ENCODE measurements at places on chromosomes 12 and 14. TPM values are rescaled to one million over a fixed set of nuclear protein-coding genes. Genes with fewer than 3 reads are reported as not detected.

Gene TSHR
- 1.7 TPM for total RNA-seq

Gene DYRK4
- total RNA-seq: 15.3 TPM

Gene R3HDM2
- total RNA-seq: 48.4 TPM

Gene OAS2
- 14.7 TPM for total RNA-seq

Gene DBX2
- total RNA-seq: not detected

Gene MMP14
- 284 TPM for total RNA-seq

Gene CEP290
- 16.8 TPM for total RNA-seq

Gene APOF
- total RNA-seq: not detected

Gene GRIP1
- total RNA-seq: not detected

Gene FOXG1
- total RNA-seq: not detected

Gene HOXC13
- not detected for total RNA-seq

Gene TAPBPL
- total RNA-seq: 20.7 TPM

Gene CYP27B1
- total RNA-seq: 0.17 TPM

Gene TMED10
- 312 TPM for total RNA-seq

Gene FGD4
- total RNA-seq: 84.0 TPM

Gene PGF
- 3.2 TPM for total RNA-seq

Gene LRP6
- 24.9 TPM for total RNA-seq

Gene ACOT4
- total RNA-seq: 6.0 TPM

Gene FBLN5
- 156 TPM for total RNA-seq

Gene EEF1AKMT3
- total RNA-seq: 14.6 TPM

Gene IL31
- not detected for total RNA-seq

Gene EPYC
- total RNA-seq: not detected

Gene RND1
- 0.98 TPM for total RNA-seq

Gene KCNK10
- total RNA-seq: not detected

Gene TGM1
- not detected for total RNA-seq

Gene RHNO1
- 1.1 TPM for total RNA-seq

Gene RASSF8
- 66.1 TPM for total RNA-seq

Gene IL22
- total RNA-seq: not detected

Gene ACTR10
- 66.9 TPM for total RNA-seq

Gene RIPK3
- total RNA-seq: 10.3 TPM

Gene ENDOU
- total RNA-seq: not detected

Gene PLCZ1
- not detected for total RNA-seq

Gene LARP4
- 22.2 TPM for total RNA-seq

Gene AMHR2
- not detected for total RNA-seq

Gene TAS2R43
- 3.4 TPM for total RNA-seq

Gene PLBD1
- 24.2 TPM for total RNA-seq

Gene CELA1
- not detected for total RNA-seq

Gene RASAL1
- total RNA-seq: not detected

Gene GPHN
- total RNA-seq: 18.0 TPM

All from subcutaneous adipose tissue (tissue), 4 donors.